ENCODE measurements at places on chromosomes 7 and 10. TPM values are rescaled to one million over a fixed set of nuclear protein-coding genes. Genes with fewer than 3 reads are reported as not detected.

The RELN gene
- total RNA-seq = 0.02 TPM

The PAX4 gene
- total RNA-seq = not detected

The CDH23 gene
- 10.3 TPM for total RNA-seq

The IFIT1 gene
- total RNA-seq = 13.2 TPM

The TUBAL3 gene
- not detected for total RNA-seq

The SLC26A5 gene
- not detected for total RNA-seq

The GRIFIN gene
- total RNA-seq = not detected

All from neural progenitor cell (in vitro differentiated cells).